ENCODE measurements at places on chromosomes 16 and 17.
A peak's percentile ranks its signal among the peaks of the same experiment; 100 is the strongest.

- DNase-seq, result no peak
Observed at GRCh38 chr17:41540921-41541625, 13.0 kb upstream of the KRT19 start.

- DNase-seq, result no peak
Observed at GRCh38 chr16:874366-875181, 74.0 kb upstream of the GNG13 start.

DNA sequence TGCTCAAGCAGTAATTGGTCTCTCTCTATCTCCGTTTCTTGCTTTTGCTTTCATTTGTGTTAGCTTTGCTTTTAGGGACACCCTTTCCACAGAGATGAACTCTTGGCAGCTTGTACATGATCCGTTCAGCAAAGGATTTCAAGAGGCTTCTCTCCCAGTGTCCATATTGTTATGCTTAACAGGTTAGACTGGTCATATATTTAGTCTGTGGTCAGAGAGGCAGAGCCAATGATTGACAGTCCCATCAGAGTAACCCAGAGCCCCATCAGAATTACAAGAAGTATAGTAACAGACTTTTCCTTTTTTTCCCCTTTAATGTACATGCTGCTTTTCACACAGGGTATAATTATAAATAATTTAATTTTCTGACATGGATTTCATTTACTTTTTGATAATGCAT is 34.4 kb downstream of the GDPD1 start:
- no peak for DNase-seq

DNA sequence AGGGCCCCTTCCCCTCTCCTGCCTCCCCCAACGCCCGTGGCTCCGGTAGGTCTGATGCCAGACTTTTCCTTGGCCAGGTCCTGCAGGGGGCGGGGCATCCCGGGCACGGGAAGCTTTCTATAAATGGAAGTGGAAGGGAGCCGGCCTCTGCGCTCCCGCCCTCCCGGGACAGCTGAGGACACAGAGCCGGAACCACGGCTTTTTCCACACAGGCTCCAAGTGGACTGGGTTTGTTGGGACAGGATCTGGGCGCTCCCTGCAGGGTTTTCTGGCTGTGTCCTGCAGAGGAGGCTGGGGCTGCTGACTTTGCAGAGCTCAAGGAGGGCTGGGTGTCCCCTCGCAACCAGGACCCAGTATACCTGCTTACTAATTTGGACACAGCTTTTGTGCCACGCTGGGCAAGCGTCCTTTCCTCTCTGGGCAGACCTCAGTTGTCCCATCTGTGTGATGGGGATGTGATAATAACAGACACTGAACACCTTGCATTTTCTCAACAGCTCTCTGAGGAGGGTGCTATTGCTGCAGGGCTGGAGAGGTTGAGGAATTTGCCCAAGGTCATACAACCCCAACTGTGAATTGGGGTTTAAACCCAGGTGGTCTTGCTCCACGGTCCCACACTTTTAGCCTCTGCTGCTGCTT is 1.8 kb downstream of the TNS4 start:
- peak; percentile 66 for DNase-seq

- DNase-seq, result peak; percentile 87
Observed at GRCh38 chr17:69047368-69048263, 13.1 kb downstream of the ABCA9 start.

GRCh38 chr17:60102632-60103096 is 23.9 kb upstream of the HEATR6 start:
- peak; percentile 55 for DNase-seq

DNA sequence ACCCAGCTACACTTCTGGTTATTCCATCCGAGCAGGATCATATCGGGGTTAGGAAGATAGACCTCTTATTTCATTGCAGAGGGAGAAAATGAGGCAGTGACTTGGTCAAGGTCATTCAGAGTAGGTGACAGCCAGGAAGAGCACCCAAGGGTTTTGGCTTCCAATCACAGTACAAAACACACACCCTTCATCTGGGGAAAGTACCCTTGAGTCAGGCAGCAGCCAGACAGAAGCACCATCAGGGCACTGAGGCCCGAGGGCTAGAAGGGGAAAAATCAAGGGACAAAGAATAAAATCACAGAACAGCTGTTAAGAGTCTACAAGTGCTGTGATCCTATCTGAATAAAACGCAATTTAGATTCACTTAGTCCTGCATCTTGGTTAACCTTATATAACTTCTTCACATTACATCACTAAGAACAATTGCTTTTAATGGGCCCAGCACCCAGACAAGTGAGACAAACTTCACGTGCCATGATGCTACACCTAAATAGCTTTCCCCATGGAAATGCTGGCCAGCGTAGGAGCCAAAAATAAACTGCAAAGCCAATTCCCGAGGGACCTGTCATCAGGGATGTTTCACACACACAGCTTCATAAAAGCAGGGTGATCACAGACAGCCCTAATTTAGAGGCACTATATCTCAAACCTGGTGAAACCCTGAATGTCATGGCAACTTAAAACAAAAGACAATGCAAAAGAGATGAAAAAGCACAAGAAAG is 4.9 kb downstream of the UBE2O start:
- DNase-seq, result peak; percentile 58

GRCh38 chr17:50638966-50639713 is 4.5 kb downstream of the ABCC3 start:
- DNase-seq, result peak; percentile 98

GRCh38 chr16:52515068-52515671 is 31.8 kb downstream of the TOX3 start:
- no peak for DNase-seq

DNA sequence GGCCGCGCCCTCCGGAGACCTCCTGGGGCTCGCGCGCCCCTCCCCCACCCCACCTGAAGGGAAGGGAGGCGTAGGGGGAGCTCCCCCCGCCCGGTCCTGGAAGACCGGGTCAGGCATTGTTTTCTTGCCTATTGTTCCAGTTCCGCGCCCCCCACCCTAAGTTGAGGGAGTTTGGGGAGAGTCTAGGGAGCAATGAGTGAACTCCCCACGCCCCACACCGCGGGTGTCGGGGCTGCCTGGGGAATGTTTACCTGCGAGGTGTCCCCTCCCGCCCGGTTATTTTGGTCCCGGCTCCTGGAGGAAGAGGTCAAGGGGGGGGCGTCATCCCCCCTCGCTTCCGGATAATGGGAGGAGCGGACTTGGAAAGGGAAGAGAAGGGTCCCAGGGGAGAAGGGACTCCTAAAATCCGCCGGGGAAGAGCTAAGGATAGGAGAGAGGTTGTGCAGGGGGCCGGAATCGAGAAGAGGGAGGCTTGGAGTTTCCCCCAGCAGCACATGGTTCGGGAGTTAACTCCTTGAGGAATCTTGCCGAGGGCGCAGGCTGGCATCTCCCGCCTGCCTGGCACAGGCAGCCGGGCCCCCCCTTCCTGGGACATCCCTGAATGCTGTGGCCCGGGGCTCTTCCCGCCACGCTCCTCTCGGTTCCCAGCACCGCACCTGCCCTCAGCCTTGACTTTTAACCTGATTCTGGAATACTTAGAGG is 881 bp downstream of the MLLT6 start:
- DNase-seq, result peak; percentile 25

DNA sequence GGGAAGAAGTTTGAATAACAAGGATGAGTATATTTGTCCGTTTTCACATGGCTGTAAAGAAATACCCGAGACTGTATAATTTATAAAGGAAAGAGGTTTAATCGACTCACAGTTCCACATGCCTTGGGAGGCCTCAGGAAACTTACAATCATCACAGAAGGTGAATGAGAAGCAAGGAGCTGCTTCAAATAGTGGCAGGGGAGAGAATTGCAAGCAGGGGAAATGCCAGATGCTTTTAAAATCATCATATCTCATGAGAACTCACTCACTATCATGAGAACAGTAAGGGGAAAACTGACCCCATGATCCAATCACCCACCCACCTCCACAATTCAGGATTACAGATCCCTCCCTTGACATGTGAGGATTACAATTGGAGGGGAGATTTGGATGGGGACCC is 212.8 kb upstream of the CDH8 start:
- no peak for DNase-seq

DNA sequence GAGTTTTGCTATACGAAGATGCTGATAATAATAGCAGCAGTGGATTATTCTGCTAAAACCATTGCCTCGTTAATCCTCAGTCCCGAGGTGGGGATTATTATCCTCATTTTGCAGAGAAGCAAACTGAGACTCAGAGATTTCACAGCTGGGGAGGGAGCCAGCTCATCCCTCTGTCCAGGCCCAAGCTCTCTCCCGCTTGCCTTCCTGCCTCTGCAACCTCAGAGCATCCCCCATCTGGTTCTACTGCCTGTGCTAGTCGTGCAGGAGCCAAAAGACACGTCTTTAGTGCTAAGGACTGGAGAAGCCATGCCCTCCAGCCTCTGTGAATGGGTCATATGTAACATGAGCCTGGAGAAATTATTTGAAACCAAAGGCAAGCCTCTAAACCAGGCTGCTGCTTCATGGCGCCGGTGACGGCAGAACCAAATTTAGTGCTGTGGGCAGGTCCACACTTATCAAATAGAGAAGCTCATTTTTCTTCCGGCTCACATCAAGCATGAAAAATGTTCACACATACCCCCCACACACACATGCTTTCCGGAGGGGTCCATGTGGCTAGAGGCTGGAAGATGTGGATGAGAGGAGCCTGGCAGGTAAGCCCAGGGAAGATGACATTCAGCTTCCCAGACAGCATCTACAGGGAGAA is 13.5 kb downstream of the MAPT start:
- no peak for DNase-seq
